Ovary (tissue), 10 donors: ENCODE measurements at places on chromosomes 11 and 22.

DNA sequence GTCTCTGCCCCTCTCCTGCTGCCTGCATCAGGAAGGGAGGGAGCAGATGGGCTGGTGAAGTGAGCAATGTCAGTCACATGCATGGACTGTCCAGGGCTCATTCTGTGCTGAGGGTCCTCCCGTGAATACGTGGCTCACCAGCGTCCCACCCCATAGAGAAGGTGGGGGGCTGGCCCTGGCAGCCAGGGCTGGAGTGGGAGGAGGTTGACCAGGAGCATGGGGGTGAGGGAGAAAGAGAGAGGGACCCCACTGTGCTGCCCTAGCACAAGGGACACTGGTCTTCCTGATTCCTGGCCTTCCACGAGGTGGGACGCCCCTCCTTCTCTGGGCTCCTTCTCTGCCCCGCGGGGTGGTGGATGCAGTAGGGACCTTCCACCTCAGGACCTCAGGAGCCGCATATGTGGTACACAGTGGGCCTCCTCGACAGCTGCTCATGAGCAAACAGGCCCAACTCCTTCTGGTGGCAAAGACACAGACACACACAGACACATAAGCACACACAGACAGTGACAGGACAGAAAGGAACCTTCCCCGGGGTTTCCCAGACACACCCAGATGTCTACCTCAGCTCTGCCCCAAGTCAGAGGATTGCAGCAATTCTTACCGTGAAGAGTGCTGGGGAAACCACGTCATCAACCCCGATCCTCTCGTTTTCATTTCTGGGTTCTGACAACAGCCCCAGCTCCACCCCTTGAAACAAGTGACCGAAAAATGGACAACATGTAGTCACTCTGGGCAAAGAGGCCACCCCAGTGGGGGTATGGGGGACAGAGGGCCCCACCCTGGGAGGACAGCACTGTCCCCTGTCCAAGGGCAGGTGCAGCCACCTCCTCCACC is 3.6 kb upstream of the APOBEC3A start:
- no peak for DNase-seq

DNA sequence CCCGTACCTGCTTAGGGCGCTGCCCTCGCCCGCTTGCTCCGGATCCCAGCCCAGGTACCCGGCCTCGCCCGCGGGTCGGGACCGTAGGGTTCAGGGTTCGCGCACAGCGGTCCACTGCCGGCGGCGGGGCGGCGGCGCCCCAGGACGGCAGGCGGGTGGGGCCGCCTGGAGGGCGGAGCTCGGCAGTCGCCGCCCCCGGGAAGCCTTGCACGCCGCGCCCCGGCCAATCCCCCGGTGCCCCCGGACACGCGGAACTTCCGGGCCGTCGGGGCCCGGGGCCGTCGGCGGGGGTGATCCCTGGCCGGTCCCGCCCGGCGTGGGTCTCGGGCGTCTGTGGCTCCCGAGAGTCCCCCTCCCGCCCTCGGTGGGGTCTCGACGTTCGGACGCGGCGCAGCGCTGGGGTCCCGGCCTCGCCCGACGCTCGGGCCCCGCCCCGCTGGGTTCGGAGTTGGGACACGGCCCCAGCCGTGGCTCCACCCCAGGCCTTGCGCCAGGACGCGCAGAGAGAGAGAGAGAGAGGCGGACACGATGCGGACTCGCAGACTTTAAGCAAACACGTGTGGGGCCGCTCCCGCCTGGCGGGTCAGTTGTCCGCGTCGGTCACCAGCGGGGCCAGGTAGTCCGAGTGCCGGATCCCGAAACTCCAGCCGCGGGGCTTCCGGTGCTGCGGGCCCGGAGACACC is at the start of gene TYMP:
Gene TYMP (minus strand): TSS at position 116 of the 683 bp plus-strand sequence. CDS start 303 bp downstream, outside the sequence.
- DNase-seq, result peak; percentile 61

GRCh38 chr11:47376525-47377371 is 1.6 kb downstream of the SPI1 start:
- no peak for DNase-seq

- no peak for DNase-seq
These were observed 12.3 kb downstream of the EHD1 start for GRCh38 chr11:64866173-64866491.

- no peak for DNase-seq
These were observed 6.7 kb downstream of the PAMR1 start for GRCh38 chr11:35518766-35519165.

GRCh38 chr22:44847380-44847779 is 95.0 kb downstream of the ARHGAP8 start:
- DNase-seq, result no peak

GRCh38 chr11:27213232-27213660 is 149.8 kb downstream of the CCDC34 start:
- DNase-seq, result no peak

GRCh38 chr11:102559839-102560238 is 29.3 kb upstream of the MMP7 start:
- no peak for DNase-seq

- DNase-seq, result no peak
These were observed 277.3 kb upstream of the FAT3 start for GRCh38 chr11:91947215-91947820.

DNA sequence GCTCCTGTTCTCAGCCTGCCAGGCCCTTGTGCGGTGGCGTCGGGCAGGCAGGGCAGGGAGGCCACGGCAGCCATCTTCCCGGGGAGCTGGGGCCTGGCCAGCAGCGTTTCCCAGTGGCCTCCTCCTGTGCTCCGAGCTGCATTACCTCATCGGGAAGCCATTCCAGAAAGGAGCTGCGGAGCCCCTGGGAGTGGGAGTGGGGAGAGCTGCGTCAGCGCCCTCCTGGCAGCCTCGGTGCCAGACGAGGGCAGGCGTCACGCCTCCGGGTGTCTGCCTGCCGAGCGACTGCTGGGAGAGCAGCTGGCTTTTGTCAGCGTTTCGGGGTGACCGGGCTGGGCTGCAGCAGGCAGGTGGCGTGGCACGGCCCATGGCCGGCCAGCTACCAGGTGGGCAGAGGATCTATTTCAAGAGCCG is 30.9 kb upstream of the WNT7B start:
- DNase-seq, result peak; percentile 89

DNA sequence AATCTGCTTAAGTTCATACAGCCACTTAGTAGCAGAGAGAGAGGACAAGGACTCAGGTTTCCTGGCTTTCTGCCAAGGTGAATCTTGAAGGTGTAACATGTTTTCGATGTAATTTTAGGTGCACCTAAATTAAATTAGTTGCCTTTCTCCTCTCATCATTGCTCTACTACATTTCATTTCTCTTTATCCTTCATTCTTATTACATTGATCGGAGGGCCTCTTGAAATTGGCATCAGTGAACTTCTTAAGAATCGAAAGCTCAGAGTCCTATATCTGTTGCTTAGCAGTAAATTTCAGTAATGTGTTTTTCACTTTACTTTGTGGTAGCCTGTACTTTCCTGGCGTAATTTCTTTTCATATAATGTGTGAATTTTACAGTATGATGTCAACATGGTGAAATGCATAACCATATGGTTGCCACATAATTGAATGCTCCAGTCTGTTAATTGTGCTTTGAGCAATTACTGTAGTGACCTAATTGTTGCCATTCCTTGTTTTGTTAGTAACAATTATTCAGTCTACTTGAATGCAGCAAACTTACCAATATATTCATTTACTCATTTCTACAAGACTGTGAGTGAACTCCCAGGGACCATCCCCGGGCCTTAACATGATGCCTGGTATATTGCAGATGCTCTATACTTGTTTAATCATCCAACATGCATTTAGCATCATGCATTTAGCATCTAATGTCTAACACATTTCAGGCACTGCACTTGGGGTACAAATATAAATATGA is 138.1 kb downstream of the MAML2 start:
- no peak for DNase-seq

DNA sequence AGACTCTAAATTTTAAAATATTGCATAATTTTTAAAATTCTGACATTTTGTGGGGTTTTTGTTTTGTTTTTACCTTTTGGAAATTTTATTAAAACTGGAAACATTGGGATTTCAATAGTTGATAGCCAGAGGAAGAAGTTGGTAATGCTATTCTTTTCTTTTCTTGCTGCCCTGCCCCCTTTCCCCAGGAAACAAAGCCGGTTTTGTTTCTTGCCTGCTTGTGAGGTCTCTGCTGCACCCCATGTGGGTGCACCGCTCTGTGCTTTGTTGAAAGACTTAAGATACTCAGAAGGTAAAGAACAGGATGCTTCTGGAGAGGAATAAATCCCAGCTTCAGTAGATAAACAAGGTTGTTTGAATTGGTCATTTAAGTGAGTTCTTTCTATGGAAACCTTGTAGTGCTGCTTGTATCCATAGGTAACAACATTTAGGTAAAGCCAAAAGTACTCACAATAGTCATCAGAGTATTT is 87.5 kb downstream of the YAP1 start:
- DNase-seq, result no peak

DNA sequence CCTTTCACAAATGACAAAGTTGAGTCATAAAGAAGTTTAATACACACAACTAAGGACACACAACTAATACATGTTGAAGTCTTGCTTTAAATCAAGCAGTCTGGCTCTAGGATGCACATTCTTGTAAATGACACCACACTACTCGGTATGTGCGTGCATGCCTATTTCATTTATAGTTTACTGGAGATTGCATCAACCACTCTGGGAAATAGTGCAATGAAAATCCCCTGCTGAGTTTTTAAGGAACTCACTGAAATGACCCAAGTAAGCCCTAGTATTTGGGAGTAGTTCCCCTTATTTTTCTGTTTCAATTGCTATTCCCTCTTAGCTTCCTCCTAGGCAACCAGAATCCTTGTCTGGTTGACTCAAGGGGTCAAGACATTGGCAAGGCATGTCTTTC is 160.2 kb upstream of the LARGE1 start:
- no peak for DNase-seq

- DNase-seq, result no peak
These were observed 6.5 kb downstream of the ASCL2 start for GRCh38 chr11:2263724-2264360.

GRCh38 chr11:63536669-63537292 is at the start of gene PLAAT4:
Gene PLAAT4, plus strand, starts transcription at chr11:63536808. Its CDS starts 61 bp downstream, at chr11:63536869.
- DNase-seq, result peak; percentile 60

GRCh38 chr11:87215236-87215635 is 177.5 kb downstream of the TMEM135 start:
- no peak for DNase-seq
